ENCODE measurements at places on chromosomes 3 and 15. TPM values are rescaled to one million over a fixed set of nuclear protein-coding genes. Genes with fewer than 3 reads are reported as not detected.

The LRRN1 gene
- total RNA-seq: 1.4 TPM

The PTX3 gene
- total RNA-seq: not detected

The ACP3 gene
- not detected for total RNA-seq

The GOLGA8T gene
- total RNA-seq: 1.3 TPM

The ADAMTS17 gene
- 5.1 TPM for total RNA-seq

The CYP8B1 gene
- total RNA-seq: not detected

The MAP2K1 gene
- total RNA-seq: 118 TPM

The PGBD4 gene
- 2.8 TPM for total RNA-seq

The EXD1 gene
- total RNA-seq: not detected

- no peak for DNase-seq
Observed at GRCh38 chr15:79190093-79190492, 92.4 kb upstream of the ANKRD34C start.

DNA sequence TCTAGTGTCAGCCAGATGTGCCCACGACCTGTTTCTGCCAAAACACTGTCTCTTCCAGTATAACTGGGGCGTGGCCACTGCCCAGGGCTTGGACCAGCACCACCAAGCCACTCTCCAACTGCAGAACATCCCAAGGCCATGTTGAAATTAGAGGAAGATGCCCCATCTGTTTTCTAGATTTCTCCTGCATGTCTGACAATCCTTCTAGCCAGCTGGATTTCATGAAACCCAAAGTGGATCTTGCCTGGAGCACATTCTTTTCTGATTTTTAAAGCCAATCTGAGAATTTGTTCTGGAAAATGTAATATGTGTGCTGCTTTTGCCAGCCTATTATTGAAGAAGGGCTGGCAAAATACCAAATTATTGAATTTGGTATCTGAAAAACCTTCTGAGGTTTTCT is 182.5 kb downstream of the SLCO3A1 start:
- no peak for DNase-seq

DNA sequence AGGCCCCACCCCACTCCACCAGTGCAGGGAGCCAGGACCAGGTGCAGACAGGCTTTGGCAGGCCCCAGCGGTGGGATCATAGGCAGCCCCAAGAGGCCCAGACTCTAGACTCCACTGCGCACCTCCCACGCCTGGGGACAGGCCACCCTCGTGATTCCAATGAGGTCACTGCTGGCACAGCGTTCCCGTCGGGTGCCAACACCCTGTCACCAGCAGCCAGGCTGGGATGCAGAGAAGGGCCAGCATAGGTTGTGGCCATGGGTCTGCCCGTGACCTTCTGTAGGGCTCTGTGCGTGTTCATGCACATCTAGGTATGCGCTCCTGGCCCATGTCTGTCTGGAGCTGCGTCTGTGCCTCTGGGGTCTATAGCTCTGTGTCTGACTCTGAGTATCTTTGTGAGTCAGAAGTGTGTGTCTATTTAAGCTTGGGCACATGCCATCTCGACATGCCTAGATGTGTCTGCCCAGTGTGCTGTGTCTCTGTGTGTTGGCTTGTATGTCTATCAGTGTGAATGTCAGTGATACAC is 13.0 kb downstream of the VIPR1 start:
- no peak for DNase-seq

GRCh38 chr15:71448688-71449114 is 333.4 kb downstream of the THSD4 start:
- DNase-seq: peak; percentile 25

DNA sequence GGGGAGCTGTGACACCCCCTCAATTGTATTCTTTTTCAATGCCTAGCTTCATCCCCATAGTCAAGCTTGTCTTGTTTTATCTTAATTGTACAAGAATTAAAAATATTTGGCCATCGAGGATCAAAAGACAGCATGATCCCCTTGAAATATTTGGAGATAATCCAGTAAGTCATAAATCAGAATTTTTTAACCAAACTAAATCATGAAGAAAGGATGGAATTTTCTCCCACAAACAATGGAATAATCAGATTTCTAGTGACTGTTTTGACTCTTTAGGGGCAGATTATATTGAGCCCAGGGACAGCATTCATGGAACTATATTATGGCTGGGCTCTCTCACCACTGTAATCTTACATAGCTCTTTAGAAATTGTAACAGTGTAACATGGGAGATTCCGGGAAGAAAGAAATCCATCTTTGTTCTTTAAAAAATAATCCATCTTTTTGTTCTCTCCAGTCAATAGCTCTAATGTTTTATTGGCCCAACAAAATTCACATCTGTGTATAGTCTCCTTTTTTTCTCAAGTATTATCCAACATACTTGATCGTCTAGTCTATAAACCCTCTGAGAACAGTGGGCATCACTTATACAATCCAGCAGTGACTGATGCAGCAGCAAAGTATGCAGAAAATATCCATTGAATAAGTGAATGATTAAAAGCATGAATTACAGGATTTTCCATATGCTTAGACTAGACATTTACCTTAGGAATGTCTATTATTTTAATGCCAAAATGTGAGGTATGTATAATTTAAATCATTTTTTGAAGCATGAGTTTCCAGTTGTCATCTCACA is 277.0 kb upstream of the PLSCR5 start:
- DNase-seq: no peak

DNA sequence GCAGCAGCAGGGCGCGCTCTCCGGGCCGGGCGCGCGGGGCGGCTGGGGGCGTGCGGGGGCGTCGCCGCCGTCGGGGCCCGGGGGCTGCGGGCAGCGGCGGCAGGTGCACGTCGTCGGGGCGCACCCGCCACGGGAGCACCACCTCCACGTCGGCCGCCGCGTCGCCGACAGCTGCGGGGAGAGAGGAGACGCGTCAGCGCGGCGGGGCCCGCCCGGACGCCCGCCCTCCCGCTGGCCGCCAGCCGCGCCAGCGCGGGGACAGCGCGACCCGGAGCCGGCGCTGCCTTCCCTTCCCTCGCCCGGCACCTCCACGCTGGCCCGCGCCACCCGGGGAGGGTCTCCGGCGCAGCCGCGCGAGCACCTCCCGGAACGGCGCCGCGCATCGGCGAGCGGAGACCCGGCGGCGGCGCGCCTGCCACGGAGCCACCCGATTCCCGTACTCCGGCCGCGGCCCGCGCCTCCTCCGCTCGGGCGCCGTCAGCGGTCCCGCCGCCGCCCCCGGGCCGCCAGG is 481 bp downstream of the ADAMTS17 start:
- no peak for DNase-seq

DNA sequence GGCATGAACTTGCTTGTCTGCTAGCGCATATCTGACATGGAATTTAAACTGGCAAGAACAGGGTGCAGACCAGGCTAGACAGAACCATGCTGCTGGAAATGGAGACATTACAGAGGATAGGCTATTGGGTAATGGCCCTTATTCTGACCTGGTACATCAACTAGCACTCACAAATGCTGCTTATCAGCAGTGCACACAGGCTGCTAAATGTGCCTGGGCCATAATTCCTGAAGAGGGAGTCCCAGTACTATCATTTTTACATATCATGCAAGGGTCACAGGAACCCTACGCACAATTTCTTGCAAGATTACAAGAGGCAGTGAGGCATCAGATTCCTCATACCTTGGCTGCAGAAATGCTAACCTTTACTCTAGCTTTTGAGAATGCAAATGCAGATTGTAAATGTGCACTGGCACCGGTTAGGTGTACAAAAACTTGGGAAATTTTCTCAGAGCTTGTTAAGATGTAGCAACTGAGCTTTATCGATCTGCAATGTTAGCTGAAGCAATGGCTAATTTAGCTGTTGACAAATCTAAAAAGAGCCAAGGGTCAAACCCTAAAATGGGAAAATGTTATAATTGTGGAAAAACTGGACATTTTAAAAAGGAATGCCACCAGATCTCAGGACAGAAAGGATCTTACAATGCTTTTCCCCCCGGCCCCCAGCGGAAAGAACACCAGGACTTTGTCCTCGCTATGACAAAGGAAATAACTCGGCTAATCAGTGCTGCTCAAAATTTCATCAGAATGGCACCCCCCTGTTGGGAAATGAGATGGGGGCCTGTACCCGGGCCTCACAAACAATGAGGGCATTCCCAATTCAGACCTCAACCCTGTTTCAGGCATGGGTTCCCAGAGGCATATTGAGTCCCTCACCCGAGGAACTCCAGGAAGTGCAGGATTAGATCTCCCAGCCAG is 21.1 kb downstream of the CCRL2 start:
- no peak for DNase-seq

DNA sequence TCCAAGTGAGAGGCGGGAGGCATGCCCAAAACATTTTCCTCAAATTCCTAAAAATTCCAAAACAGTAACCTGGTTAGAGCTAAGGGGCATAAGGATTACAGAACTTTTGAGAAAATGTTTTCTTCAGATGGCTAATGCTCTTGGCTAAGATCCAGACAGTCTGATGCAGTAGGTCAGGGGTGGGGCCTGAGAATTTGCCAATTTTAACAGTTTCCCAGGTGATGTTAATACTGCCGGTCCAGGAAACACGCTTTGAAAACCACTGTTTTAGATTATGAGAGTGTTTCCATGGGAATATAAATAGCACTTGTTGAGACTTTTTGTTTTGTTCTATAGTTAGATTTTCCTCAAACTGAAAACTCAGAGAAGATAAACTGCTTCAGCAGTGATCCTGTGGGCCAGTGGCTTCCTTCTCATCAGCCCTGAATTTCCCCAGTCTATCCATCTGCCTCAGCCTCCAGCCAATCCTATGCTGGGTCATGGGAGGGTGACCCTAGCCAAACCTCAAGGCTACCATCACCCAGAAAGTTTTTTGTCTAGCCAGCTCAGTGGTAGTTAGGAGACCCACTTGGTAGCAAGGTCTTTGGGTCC is 71.6 kb upstream of the ACP3 start:
- DNase-seq: no peak

DNA sequence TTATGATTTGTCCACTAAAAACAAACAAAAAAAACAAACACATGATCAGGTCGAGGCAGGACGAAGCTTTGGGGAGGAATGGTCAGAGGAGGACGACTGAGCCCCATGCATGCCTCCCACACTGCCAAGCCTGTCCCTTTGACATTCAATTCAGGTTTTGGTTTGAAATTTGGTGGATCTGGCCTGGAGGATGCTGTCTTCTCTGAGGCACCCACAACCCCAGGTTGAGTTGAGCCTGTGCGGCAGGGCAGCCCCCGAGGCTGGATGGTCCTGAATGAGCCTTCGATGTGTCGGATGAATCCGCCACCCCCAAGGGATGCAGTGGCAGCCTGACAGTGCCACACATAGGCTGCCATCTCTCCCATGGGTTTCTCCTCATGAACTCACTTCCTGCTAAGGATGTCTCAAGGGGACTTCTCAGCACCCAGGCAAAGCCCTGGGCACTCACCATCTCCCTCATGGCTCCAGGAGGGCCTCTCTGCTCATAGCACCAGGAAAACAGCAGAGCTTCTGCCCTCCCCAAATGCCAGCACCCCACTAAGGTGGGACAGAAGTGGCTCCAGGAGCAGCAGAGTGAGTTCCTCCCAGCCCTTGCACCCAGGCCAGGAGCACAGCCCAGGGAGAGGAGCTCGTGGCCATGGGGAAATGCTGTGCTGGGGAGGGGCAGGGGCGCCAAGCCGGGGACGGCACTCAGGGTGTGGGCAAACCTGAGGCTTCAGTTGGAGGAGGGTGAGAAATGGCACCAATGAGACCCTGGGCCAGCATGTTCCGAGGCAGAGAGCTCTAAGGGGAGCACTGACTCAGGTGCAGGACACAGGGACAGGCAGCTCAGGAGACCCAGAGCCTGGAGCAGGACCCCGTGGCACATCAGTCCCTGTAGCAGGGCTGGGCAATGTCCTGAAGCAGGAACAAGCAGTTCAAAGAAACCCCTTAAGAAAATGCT is 18.5 kb downstream of the PRR23E start:
- no peak for DNase-seq

- DNase-seq: peak; percentile 62
Observed at GRCh38 chr15:100201376-100202280, 140.1 kb downstream of the ADAMTS17 start.

GRCh38 chr3:187136936-187137335 is 2.4 kb downstream of the RPL39L start:
- no peak for DNase-seq

DNA sequence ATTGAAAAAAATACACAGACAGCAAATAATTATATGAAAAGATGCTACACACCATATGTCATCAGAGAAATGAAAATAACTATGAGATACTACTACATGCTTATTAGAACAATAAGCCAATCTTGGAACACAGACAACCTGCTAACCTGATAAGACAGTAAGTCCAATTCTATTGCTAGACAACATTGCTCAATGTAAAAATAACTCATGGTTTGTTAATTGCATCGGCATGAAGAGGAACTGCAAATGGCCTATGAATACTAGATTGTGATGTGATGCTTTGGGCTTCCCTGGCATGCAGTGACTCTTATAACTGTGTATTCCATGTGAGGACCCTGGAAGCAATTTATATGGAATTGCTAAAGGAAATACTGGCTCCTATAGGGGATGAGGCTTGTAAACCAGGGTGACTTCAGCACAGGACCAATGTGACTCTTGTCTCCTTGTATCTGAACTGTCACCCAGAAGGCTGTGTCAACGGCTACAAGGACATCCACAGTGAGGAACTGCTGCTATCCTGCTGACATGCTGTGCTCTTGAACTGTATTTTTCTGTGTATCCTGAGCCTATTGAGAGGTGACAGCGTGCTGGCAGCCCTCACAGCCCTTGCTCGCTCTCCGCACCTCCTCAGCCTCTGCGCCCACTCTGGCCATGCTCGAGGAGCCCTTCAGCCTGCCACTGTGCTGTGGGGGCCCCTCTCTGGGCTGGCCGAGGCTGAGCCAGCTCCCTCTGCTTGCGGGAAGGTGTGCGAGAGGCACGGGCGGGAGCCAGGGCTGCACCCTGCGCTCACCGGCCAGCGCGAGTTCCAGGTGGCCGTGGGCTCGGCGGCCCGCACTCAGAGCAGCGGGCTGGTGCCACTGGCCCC is 385.7 kb downstream of the CNTN4 start:
- DNase-seq: no peak

GRCh38 chr3:151096716-151097115 is 11.3 kb downstream of the MED12L start:
- no peak for DNase-seq

DNA sequence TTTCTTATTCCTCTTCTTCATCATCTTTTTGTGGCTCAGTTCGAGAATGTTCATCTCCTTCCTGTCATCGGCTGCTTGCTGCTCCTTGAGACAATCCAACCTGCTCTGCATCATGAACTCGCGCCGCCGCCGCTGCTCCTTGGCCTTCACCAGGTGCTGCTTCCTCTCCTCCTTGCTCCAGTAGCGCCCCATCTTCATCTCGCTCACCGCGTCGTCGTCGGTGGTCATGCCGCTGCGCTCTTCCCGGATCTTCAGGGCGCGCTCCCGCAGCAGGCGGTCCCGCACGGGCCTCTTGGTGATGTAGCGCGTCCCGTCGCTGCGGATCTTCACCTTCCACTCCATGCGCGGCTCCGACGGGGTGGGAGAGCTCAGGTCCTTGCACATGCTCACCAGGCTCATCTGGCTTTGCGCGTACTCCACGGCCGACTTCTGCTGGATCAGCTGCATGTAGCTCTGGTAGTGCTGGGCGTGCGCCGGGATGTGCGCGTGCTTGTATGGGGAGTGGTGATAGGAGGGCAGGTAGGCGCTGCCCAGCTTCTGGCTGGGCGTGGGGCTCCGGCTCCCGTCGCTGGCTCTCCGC is 241.2 kb downstream of the PDZRN3 start:
- no peak for DNase-seq

DNA sequence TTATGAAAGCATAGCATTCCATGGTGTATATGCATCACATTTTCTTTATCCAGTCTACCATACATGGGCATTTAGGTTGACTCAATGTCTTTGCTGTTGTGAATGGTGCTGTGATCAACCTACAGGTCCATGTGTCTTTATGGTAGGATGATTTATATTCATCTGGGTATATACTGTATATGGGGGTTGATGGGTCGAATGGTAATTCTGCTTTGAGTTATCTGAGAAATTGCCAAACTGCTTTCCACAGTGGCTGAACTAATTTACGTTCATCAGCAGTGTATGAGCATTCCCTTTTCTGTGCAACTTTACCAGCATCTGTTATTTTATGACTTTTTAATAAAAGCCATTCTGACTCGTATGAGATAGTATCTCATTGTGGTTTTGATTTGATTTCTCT is 662.4 kb upstream of the BCHE start:
- no peak for DNase-seq

Data from activated CD8-positive, alpha-beta T cell treated with anti-CD3 and anti-CD28 coated beads, Interleukin-2, amount 10 ng/mL, durations not matched to agents 7 days and 5 days (primary cell).